ENCODE measurements at places on chromosomes 1 and 21.

DNA sequence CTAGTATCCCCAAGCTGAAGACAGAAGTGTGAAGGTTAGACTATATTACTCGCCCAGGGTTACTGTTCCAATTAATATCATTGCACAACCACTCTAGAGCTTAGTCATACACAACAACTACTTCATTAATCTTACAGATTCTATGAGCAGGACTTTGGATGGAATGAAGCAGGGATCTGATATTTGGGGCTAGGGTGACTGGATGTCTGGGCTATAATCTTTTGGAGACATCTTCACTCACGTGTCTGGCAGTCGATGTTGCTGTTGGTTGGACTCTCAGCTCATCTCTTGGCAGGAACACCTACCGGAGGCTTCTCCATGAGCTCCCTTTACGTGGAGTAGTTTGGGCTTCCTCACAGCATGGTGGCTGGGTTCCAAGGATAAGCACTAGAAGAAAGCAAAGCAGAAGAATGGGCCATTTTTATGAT lies 519.2 kb upstream of the B3GALT2 start:
- no peak for DNase-seq

DNA sequence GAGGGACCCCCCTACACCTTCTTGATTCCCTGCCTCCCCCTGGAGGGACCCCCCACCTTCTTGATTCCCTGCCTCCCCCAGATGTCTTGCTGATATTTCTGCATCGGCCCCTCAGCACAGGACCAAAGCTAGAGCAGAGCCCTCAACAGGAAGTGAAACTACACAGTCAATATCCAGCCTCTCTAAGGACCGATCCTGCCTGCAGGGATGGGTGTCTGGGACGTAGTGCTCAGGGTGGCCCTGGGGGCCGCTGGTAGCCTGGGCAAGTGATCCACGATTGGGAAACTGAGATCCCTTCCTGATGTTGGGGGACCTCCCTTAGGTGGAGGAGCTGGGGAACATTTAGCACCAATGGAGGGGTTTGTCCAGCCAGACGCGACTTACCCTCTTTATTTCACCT lies 3.9 kb upstream of the LEFTY2 start:
- DNase-seq, result no peak

- no peak for DNase-seq
Observed at GRCh38 chr1:94535095-94535494, 6.5 kb downstream of the F3 start.

- DNase-seq, result no peak
Observed at GRCh38 chr1:63063367-63063766, 259.0 kb upstream of the FOXD3 start.

GRCh38 chr1:31154000-31154631 lies 85.6 kb downstream of the NKAIN1 start:
- DNase-seq, result no peak

GRCh38 chr21:38476385-38476784 lies 21.9 kb downstream of the ERG start:
- DNase-seq, result no peak

GRCh38 chr1:94708811-94709210 lies 111.3 kb upstream of the SLC44A3 start:
- DNase-seq, result no peak

GRCh38 chr1:160144921-160145320 lies 6.5 kb upstream of the ATP1A4 start:
- no peak for DNase-seq

- DNase-seq, result no peak
Observed at GRCh38 chr1:25813734-25814471, 5.9 kb upstream of the MTFR1L start.

GRCh38 chr1:18109756-18110597 lies 2.4 kb downstream of the IGSF21 start:
- no peak for DNase-seq

DNA sequence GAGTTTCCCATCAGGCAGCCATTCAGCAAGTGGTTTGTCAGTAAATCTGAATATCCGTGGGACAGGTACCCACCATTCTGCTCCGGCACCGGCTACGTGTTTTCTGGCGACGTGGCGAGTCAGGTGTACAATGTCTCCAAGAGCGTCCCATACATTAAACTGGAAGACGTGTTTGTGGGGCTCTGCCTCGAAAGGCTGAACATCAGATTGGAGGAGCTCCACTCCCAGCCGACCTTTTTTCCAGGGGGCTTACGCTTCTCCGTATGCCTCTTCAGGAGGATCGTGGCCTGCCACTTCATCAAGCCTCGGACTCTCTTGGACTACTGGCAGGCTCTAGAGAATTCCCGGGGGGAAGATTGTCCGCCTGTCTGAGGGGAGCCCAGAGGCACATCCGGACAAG lies 48.4 kb downstream of the B3GALT5 start:
- no peak for DNase-seq

GRCh38 chr1:39427912-39428311 lies 63.5 kb upstream of the BMP8A start:
- DNase-seq, result no peak

- DNase-seq, result no peak
Observed at GRCh38 chr1:179770887-179771502, 27.9 kb downstream of the FAM163A start.

DNA sequence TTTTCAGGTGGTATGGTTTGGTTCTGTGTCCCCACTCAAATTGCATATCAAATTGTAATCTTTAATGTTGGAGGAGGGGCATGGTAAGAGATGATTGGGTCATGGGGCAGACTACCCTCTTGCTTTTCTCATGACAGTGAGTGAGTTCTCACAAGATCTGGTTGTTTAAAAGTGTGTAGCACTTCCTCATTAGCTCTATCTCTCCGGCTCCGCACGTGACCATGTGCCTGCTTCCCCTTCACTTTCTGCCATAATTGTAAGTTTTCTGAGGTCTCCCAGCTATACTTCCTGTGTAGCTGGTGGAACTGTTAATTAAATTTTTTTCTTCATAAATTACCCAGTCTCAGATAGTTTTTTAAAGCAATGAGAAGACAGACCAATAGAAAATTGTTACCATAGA lies 843.2 kb downstream of the AMY1C start:
- no peak for DNase-seq

GRCh38 chr1:160723332-160723731 lies 11.7 kb upstream of the CD48 start:
- no peak for DNase-seq

GRCh38 chr1:226632922-226633351 lies 84.4 kb downstream of the STUM start:
- DNase-seq, result no peak

GRCh38 chr1:184770181-184770979 lies 15.7 kb upstream of the EDEM3 start:
- DNase-seq, result no peak

DNA sequence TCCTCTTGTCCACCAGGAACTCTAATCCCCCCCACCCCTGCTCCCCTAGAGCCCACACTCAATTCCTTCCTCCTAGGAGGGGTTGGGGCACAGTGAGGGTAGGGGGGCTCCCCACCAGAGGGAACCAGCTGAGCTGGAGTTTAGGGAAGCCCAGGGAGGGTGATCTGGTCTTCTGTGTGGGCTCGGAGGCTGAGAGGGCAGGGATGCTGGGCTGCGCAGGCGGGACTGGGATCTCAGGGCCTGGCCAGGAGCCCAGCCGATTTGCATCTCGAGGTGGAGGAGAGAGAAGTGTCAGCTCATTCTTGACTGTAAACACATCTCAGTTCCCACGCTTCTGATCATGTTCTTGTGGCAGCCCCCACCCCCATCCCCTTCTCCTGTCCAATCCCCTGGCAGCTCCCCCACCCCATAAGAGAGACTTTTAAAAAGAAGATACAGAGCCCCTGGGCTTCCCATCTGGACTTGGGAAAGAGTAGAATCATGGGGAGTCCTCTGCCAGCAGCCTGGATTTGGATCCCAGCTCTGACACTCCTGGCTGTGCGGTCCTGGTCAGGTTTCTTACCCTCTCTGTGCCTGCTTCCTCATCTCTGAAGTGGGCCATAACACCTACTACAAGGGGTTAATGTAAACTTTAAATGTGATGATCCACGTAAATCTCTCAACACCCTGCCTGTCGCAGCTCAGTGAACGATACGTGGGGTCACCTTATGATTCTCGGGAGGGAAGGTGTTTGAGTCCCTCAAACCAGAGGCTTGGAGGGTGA lies 6.6 kb downstream of the PEAR1 start:
- no peak for DNase-seq

Measured in stimulated activated CD8-positive, alpha-beta memory T cell treated with anti-CD3 and anti-CD28 coated beads, Interleukin-2, amount 100 ng/mL, for 1 hour (primary cell).